ENCODE measurements at places on chromosomes 12 and 14. TPM values are rescaled to one million over a fixed set of nuclear protein-coding genes. Genes with fewer than 3 reads are reported as not detected.

RPGRIP1 gene
- total RNA-seq, result 0.41 TPM

AACS gene
- 27.6 TPM for total RNA-seq

CERS5 gene
- 38.1 TPM for total RNA-seq

POTEG gene
- not detected for total RNA-seq

SAMD15 gene
- 2.2 TPM for total RNA-seq

SLC10A1 gene
- total RNA-seq, result not detected

ZNF385A gene
- 18.1 TPM for total RNA-seq

TSPAN19 gene
- total RNA-seq, result 5.4 TPM

MBD6 gene
- total RNA-seq, result 111 TPM

FAR2 gene
- 9.6 TPM for total RNA-seq

HOXC12 gene
- not detected for total RNA-seq

KRT72 gene
- total RNA-seq, result not detected

BRAP gene
- 15.2 TPM for total RNA-seq

RFC5 gene
- 14.1 TPM for total RNA-seq

PRH2 gene
- total RNA-seq, result not detected

GPR162 gene
- 12.7 TPM for total RNA-seq

CLEC4D gene
- 15.7 TPM for total RNA-seq

OTOGL gene
- 0.09 TPM for total RNA-seq

CCDC177 gene
- total RNA-seq, result not detected

MSRB3 gene
- 48.4 TPM for total RNA-seq

ZNF384 gene
- total RNA-seq, result 55.0 TPM

CYP27B1 gene
- total RNA-seq, result 4.7 TPM

LRTM2 gene
- total RNA-seq, result not detected

KERA gene
- 0.26 TPM for total RNA-seq

DHRS2 gene
- 0.26 TPM for total RNA-seq

OASL gene
- total RNA-seq, result 11.9 TPM

SMOC1 gene
- total RNA-seq, result 1.1 TPM

HOXC13 gene
- not detected for total RNA-seq

AREL1 gene
- 34.3 TPM for total RNA-seq

MAP3K12 gene
- total RNA-seq, result 19.9 TPM

KCNK13 gene
- total RNA-seq, result 2.8 TPM
